Activated naive CD4-positive, alpha-beta T cell treated with anti-CD3 and anti-CD28 coated beads, Interleukin-2, amount 50 U/mL, for 16 hours (primary cell): ENCODE measurements at places on chromosomes 11 and 22.

DNA sequence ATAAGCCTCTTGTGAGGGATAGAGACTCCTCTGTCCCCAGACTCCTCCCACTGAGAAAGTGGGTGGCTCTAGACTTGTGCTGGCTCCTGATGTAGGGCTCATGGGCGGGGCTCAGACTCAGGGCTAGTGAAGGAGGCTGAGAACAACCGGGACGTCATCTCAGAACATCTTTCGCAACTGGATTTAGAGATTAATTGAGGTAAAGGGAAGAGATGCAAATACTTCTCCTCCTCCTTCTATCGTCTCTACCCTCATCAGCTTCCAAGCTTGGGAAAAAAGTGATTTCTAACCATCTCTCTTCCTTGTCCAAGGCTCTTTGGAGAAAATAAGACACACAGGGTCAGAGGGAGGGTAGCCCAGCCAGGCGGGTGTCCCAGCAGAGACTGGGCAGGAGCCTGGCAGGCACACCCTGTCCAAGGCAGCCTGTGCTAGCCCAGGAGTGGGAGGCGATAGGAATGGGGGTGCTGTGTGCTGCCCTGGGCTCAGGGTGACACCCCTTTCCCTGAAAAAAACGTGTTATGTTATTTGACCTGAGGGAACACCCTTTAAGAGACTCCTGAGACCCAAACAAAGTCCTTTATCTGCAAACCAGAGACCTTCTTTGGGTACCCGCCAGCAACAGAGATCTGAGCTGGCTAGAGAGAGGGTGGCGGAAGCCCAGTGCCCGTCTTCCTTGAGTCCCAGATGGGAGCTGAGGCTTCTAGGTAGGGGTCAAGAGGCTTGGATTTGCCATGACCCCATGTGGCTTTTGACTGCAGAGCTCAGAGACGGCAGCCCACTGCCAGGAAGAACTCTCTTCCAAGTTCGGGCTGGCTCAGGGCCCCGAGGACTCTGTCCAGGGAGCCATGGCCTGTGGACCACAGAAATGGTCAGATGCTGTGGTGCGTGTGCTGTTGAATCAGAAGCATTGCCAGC lies 160.9 kb downstream of the ADAMTS15 start:
- DNase-seq, result no peak

GRCh38 chr11:76069001-76069400 lies 137.3 kb downstream of the WNT11 start:
- no peak for DNase-seq

DNA sequence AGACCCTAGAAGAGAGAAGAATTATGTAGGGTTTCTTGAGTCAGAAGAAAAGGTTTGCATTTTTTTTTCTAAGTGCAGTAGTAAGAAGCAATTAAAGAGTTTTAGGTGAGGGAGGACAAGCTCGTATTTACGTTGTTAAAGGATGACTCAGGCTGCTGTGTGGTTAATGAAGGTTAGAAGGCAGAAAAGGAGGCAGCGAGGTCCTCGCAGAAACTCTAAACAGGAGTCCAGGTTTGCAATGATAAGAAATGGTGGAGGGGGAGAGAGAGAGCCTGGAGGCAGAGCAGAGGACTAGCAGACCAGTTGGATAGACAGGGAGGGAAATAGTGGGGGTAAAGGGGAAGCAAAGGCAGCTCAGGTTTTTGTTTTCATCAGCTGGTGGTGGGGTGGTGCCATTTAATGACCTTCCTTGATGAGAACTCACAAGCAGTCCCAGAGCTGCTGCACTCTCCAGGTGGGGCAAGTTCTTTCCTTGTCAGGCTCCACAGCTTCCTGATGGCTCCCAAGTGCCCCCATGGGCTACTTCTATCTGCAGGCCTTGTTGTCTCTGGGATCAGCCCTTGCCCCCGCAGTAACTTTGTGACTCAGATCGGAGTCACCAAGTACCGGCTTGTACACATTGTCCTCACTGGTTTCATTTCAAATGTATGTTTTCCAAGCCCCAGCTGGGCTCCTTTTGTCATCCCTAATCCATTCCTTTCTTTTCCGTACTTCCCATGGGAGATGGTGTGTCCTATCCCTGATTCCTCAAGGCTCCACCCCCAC lies 8.3 kb upstream of the INSC start:
- no peak for DNase-seq

DNA sequence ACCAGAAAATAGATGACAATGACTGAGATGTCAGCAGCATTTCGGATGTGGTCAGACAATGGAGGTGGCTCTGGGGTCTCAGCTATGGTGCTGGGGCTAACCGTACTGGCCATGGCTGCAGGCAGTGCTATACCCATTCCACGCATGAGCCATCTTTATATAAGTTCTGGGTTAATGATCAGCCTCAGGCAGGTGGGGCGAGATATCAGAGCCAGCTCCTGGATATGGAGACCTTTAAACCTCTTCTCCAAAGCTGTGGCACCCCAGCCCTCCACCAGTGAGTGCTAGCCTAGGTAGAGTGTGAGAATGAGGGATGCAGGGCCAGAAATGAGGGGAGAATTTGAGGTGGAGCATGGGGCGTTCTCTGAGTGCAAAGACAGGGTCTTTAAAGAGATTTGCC lies at the start of gene SLC5A4:
Gene SLC5A4 (minus strand): TSS at position 131 of the 400 bp plus-strand sequence. CDS start 18 bp downstream, at position 113.
- DNase-seq, result no peak

DNA sequence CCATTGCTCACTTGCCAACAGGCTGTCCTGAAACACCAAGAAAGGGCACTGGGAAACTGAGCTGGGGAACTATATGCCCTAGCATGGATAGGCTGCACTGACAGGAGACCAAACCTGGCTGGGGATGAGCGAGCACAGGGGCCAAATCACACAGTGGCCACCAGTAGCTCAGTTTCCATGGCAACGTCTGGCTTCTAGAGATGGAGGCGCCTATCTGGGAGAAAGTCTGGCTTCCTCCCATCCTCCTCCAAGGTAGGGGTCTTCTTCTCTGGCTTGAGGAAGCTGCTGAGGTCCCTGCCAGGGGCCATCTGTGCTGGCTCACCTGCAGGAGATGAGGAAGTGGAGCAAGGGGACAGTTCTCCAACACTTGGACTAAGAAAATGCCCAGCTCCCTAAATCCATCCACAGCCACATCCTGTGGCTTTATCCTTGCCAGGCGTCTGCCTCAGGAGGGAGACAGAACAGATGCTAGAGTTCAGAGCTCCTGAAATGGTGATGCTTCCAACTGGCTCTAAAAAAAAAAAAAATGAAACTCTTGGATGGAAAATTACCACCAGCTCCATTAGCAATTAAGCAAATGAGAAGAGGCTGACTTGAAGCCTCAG lies 48.3 kb downstream of the SYT13 start:
- DNase-seq, result no peak
